Stimulated activated CD4-positive, alpha-beta T cell treated with anti-CD3 and anti-CD28 coated beads, Interleukin-12 subunit alpha, Interleukin-12 subunit beta, amount 100 ng/mL, for 4 hours (primary cell): ENCODE measurements at places on chromosomes 11 and 22.
A peak's percentile ranks its signal among the peaks of the same experiment; 100 is the strongest.

- no peak for DNase-seq
Measured at GRCh38 chr11:210122-210802, 2.8 kb downstream of the RIC8A start.

- DNase-seq: peak; percentile 23
Measured at GRCh38 chr22:22745225-22746060, 101.0 kb downstream of the GGTLC2 start.

- no peak for DNase-seq
Measured at GRCh38 chr22:49368976-49369725, 458.5 kb downstream of the BRD1 start.

DNA sequence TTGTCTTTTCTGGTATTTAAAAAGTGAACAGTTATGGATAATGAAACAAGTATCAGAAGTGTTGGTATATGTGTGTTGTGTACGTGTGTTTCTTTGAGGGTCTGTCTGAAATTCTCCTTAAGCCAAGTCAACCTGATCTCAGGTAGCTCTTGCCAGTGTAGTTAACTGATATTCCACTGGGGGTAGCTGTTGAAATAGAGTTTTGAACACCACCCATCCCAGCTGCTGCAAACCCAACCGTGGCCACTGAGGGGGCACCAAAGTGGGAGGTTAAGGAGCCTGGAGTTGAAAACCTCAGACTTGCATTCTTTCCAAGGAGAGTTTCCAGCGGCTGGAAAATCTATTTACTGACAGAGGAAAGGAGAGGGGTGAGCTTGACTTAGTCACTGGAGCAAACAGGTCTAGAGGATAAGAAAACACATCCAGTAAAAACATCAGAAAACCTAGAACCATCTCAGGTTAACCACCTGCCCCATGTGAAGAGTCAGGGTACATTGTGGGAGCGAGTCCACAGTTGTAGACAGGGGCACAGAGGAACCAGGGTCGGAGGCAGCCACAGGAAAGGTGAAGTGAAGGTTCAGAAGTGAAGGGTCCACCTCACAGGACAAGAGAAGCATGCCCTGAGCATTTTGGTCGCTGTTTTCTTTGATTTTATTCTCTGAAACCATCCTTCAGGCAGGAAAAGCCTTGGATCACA, 8.8 kb upstream of the CUL5 start:
- peak; percentile 10 for DNase-seq

- no peak for DNase-seq
Measured at GRCh38 chr11:134815404-134815803, 403.4 kb upstream of the B3GAT1 start.

- DNase-seq: no peak
Measured at GRCh38 chr11:86069408-86070101, 671 bp upstream of the PICALM start.

DNA sequence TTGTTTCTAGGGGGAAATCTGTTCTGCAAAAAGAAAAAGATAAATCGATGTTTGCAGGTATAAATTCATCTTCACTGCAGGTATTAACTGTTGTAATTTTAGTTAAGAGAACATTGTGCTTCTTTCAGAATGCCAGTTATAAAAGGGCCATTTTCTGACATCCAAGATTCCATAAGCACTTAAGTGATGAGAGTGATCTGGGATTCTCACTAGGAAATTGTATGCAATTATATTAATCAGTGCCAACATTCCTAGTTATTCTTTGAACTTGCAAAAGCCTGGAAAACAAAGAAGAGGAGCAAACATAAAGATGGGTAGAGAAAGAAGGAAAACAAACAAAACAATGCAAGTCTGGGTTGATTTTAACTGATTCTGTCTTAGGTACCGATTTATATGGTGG, 5.4 kb downstream of the DDI1 start:
- DNase-seq: no peak

DNA sequence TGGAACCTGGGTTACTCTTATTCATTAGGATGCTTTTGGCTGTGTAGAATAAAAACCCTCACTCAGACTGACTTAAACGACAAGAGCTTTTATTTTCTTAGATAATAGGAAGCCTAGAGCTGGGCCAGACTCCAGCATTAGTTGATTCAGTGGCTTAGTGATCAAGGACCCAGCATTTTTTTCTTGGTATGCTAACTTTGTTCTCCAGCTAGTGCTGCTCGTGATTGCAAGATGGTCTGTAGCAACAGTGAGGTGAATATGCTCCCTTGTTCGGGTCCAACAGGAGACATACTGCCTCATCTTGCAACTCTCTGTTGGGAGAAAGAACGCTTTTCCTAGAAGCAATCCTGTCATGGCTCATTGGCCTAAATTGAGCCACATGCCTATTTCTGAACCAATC, 33.4 kb downstream of the INSC start:
- DNase-seq: no peak

DNA sequence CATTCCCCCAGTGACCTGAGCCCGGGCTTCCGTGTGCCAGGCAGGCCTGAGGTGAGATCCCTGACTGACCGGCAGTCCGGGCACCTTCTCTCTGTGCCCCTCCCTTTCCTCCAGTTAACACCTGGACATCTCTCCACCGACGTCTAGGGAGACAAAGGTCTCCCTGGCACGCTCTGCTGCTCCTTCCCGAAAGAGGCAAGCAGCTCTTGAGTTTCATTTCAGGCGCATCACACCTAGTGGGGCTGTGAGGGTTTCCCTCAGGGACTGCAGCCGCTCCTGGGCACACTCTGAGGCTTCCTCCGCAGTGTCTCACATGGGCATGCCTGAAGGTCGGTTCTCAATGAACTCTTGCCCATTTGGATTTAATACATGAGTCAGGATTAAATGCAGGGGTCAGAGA, 322.7 kb downstream of the CTTN start:
- DNase-seq: no peak

DNA sequence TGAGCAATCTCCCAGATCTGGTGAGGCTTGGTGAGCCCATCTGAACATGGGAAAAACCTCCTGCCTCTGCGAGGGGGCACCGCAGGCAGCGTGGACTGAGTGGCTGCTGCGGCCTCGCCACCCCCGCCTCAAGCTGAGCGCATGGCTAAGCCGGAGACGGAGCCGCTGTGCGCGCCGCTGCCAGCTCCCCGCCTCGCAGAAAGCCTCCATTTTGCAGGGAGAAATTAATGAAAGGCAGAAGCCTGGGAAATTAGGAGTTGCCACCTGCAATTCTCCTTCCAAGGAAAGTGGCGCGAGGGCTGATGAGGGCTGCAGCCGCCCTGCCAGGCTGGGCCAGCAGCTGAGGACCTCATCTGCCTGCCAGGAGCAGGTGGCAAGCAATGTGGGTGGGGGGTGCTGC, 35.6 kb upstream of the TCF20 start:
- no peak for DNase-seq

DNA sequence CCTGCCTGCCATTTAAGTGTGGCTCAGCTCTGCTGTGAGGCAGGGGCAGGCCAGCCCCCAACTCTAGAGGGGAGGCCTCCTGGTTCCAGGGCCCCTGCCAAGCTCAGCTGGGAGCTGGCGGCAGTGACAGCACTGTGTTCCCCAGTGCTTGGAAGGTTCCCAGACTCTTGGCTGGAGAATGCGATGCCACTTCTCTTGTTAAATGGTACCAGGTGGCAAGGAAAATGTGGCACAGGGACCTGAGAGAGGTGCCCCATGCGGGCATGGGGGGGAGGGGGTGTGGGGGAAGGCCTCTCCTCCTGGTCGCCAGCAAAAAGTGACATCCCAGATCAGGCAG, 8.4 kb upstream of the TNFRSF13C start:
- no peak for DNase-seq

DNA sequence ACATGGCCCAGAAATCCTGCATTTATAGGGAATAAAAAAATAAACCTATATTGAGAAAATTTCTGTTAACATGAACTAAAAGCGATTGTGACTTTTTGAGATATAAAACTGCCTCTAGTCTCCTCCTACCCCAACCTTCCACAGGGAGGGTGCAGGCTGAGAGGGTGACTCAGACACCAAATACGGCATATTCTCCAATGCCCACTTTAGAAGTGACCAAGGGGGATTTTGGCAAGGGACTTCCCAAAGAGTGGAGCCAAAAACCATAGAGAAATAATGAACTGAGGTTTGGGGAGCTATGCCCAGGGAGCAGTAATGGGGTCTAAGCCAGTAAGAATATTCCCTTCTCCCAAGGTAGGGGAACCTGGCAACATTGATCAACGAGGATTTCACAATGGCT, 124.9 kb upstream of the ZC3H12C start:
- DNase-seq: no peak

GRCh38 chr11:68355471-68355870, 43.1 kb downstream of the LRP5 start:
- no peak for DNase-seq

GRCh38 chr11:34185926-34186841, 80.8 kb downstream of the NAT10 start:
- DNase-seq: no peak

GRCh38 chr11:45361551-45361950, 75.4 kb upstream of the SYT13 start:
- no peak for DNase-seq

- no peak for DNase-seq
Measured at GRCh38 chr11:128372977-128373376, 214.4 kb downstream of the ETS1 start.

GRCh38 chr11:19394525-19395016, 153.8 kb upstream of the E2F8 start:
- no peak for DNase-seq

GRCh38 chr11:69560141-69560790, 78.8 kb downstream of the LINC01488 start:
- no peak for DNase-seq

DNA sequence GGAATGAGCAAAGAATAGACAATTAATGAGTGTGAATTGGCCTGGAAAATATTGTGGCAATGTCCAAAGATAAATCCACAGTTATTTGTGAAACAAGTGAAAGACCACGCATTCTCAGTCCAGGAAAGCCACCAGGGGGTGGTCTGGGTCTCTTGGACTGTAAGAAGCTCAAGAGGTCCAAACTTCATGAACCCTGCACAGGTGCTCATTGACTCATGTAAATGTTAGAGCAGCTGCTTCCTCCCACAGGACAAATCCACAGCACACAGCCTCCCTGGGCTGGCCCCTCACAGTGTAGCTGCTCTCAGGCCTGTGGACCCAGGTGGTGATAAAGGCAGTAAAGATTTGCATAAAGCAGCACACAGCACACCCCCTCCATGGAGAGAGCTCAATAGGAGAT, 114.0 kb downstream of the ZNF280B start:
- no peak for DNase-seq

DNA sequence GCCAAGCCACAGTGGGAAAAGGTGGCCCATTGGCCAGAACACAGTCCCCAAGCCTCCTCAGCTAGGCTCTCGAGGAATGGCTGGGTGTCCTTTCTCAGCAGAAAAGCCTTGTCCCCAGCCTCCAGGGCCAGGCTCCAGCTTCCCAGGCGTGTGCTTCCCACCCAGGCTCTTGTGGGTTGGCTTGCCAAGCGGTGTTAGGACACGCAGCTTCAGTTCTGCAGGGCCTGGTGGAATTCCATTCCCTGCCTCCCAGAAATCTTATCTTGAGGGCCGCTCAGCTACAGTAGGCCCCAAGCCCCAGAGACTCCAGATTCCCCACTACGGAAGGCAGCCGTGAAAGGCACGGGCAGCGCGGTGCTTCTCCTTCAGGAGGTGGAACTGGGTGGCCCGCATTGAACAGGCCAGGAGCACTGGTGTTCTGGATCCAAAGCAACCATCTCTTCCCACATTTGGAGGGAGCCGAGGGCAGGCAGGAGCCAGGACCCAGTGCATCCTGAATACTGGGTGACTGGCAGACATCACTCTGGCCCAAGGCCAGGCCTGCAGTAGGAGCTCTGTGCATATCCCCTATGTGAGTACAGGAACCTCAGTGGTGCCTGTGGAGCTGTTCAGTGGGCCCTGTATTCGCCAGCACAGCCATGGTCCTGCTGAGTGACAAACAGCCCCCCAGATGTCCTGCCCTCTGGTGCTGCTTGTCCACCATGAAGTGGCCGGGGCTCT, 16.7 kb upstream of the KCNQ1OT1 start:
- DNase-seq: no peak

DNA sequence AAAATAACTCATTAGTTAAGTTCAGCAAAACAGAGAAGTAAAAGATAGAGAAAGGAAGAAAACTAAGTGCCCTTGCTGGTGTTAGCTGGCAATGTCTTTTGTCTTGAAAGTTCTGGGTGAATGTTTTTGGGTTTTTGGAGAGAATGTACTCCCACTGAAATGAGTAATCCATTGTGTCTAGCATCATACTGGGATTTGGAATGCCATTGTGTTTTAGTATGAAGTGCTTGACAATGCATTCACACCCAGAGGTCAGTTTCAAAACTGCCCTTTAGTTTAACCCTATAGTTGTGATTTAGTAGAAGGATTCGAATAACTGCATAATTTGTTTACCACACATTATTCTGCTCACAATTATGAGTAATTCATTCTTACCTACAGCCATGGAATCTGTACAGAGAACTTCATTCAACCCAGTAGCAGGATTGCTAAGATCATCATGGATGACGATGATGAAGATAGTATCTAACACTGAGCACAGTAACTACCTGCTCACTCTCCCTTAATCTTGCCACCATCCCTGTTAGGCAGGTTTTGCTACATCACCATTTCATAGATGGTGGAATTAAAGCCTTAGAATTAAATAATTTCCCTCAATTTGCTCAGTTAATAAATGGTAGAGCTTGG, 33.9 kb downstream of the MAML2 start:
- no peak for DNase-seq

DNA sequence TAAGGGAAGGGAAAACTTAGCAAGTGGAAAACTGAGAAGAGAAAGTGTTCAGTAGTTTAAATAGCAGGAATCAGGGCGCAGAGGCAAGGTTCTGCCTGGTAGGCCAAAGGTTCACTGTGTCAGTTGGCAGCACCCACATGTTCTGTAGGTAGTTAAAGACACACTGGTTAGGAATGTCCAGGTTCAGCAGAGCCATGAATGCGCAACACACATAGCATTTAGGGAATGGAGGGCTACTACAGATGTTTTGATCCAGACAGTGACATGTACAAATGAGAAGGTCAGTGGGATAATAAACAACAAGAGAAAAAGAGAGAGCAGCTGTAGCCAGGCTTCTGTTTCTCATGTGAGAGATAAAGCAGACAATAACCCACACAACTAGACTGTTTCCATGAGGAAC, 56.2 kb upstream of the ARHGAP42 start:
- no peak for DNase-seq
